ENCODE measurements at places on chromosomes 2 and 18. TPM values are rescaled to one million over a fixed set of nuclear protein-coding genes. Genes with fewer than 3 reads are reported as not detected.

INPP5D gene
- total RNA-seq = 0.28 TPM

EFHD1 gene
- 4.1 TPM for total RNA-seq

CAMKMT gene
- total RNA-seq = 11.4 TPM

- H3K4me1 ChIP-seq = no peaks in the 10 kb centered on the region
- no peak overlapping the region for H3K4me3 ChIP-seq
- no peaks in the 10 kb centered on the region for H3K27me3 ChIP-seq
- no peak overlapping the region for H3K27ac ChIP-seq
Measured at GRCh38 chr2:26024260-26024659, 9.6 kb upstream of the RAB10 start.

GRCh38 chr2:17752246-17752645 lies 1.4 kb downstream of the SMC6 start:
- H3K4me1 ChIP-seq = peaks cover 45% of the 10 kb centered on the region
- peak overlapping the region; percentile 94 for H3K4me3 ChIP-seq
- DNase-seq = no peak
- no peaks in the 10 kb centered on the region for H3K36me3 ChIP-seq

DNA sequence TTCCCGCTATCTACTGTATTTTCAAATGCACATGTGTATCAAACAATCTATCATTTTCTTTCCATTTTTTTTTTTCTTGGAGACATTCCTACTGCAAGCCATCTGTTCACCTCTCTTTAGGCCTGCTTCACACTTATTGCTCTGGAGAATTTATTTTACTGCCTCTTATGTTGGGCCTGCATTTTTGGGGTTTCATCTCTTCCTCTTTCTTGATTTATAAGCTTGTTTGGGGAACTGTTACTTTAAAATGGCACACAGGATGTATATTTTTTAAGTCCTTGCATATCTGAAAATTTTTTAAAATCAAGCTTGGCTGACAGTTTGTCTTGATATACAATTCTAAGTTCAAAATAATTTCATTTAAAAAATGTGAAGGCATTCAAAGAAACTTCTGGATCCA lies 3.5 kb upstream of the RAB27B start:
- H3K36me3 ChIP-seq = no peaks in the 10 kb centered on the region
- H3K4me1 ChIP-seq = peaks cover 12% of the 10 kb centered on the region
- no peak overlapping the region for H3K27ac ChIP-seq
- DNase-seq = no peak
- H3K27me3 ChIP-seq = peaks cover 15% of the 10 kb centered on the region
